ENCODE measurements at places on chromosomes 1 and 21.

DNA sequence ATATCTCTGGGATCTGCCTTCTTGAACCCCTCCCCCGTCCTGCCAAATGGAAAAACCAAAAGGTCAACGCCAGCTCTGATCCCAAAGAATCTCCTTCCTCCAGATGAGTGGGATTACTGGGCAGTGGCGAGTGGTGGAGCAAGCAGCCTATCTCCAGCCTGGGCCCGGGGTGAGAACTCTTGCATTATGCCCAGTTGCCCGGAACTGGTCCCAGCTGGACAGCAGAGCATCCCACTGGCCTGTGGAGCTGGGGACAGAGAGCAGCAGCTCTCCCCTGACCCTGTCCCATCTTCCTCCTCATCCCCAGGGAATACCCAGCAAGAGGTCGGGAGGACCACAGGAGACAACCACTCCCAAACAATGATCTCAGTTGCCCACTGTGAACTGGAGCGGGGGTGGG lies 130.5 kb downstream of the TMEM53 start:
- DNase-seq: no peak

DNA sequence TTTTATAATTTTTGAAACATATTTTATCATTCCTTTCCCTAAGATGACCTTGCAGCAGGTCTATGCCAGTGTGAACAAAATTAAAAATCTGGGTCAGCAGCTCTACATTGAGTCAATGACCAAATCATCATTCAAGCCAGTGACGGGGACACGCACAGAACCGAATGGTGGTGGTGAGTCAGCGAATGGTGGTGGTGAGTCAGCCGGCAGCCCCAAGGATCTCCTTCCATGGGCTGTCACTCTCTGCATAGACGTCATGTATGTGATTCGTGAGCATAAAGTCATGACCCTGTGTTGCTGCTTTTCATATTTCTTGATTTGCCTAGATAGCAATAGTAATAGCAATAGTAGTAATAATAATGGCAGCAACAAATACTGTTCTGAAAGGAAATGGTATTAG lies 26.3 kb downstream of the PER3 start:
- no peak for DNase-seq

DNA sequence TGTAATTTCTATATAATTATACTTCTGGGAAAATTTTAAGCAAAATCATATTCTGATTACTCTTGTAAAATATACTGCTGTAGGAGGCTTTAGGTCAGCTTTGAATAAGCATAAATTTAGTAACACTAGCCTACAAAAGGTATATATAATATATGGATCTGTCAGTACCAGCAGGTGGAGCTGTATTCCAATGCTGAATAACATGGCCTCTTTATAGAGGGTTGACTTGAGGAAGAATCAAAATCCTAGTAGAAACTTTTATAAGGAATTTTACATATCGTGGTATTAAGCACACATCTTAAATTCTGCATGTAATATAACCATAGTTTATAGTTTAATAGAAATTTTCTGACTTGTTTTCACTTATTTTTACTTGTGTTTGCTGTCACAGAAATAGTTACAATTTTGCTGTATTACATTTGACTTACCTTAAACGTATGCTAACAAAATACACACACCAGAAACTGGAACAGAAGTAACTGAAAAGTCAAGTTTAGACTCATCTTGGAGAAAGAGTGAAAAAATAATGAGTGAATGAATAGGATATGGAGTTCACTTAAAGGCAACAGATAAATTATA lies 79.3 kb downstream of the HMCN1 start:
- peak; percentile 4 for DNase-seq

DNA sequence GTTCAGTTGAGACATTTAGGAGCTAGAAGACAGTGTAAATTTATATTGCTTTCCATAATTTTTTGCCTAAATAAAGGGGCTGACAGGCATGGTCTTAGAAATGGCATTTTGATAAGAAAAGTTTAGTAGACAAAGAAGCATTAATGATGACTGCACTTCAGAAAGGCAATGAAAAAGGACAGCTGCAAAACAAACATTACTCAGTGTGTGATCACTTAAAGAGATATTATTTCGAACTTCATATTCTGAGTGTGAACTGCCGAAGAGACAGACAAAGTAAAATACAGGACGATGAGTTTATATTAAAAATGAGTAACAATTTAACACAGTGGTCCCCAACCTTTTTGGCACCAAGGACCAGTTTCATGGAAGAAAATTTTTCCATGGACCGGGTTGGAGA lies 243.1 kb downstream of the DPYD start:
- DNase-seq: no peak
